GM12892 (cell line): ENCODE measurements at places on chromosomes 6 and 20.
A peak's percentile ranks its signal among the peaks of the same experiment; 100 is the strongest.

GRCh38 chr6:20839630-20840029 lies 305.4 kb downstream of the CDKAL1 start:
- no peak for DNase-seq

- no peak for DNase-seq
These were observed 129.5 kb downstream of the ASCC3 start for GRCh38 chr6:100751590-100751989.

GRCh38 chr6:5378331-5378730 lies 117.0 kb downstream of the FARS2 start:
- no peak for DNase-seq

DNA sequence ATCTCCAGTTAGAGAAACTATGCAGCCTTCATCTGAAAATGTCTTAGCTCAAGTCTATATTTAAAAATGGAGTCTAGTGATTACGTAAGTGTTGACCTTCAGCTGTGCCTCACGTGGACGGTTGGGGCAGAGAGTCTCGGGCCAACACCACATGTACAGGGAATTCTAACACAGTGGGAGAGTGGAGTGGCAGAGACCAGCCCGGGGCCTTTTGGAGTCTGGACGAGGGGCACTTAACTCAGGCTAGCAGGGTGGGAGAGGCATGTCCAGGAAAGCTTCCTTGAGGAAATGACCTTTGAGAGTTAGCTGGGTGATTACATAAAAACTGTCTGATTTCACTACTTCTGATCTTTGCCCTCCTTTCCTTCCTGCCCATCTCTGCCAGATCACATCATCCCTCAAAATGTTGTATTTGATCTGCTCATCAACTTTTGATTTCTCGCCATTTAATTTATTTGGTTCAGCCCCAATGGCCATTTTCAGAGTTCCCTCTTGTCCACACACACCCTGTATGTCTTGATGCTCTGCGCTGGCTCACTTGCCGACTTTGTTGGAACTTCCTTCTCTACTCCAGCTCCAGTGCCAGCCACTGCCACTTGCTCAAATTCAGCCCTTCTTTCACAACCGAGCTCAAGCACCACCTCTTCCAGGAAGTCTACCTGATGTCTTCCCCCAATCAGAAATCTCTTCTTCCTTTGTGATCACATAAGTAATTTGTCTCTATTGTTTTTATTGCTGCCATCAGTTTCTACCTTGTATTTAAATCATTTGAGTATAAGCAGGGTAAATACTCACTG lies 2.6 kb downstream of the ARMC2 start:
- no peak for DNase-seq

- DNase-seq, result no peak
These were observed 124.3 kb upstream of the ATXN1 start for GRCh38 chr6:16885411-16886160.

DNA sequence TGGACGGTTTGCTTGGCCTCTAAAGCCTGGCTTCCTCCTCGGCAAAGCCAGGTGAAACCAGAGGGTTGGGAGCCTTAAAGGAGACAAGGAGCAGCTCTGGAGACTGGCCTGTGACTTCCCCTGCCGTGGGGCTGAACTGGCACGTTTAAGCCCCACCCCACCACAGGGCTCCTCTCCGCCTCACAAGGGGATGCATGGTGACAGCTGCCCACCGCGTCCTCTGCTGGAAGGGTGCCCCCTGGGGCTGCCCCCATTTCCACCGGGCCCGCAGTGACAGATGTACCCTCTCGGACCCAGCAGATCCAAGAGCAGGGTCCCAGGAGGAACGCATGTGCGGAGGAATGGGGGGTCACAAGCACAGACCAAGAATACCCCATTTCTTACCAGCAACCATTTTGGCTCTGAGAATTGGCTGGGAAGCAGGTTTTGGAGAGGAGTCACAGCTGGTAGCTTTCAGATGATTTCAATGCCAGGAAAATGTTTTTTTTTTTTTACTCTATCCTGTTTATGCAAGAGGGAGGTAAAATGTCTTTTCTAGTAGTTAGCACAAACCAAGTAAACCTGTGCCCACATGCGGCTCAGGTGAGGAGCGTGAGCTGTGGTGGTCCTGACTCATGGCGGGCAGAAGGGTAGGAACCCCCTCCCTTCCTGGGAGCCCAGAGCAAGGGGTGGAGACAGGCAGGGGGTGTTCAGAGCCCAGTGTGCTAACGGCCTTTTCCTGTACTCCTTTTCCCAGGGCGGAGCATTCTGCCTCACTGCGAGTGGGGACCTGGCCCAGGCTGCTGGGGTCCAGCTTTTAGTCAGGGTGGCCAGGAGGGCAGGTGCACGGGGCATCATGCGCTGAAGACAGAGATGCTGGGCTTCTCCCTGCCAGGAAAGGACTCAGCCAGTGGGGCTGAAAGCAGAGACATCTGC lies 33.0 kb downstream of the FRMD1 start:
- no peak for DNase-seq

DNA sequence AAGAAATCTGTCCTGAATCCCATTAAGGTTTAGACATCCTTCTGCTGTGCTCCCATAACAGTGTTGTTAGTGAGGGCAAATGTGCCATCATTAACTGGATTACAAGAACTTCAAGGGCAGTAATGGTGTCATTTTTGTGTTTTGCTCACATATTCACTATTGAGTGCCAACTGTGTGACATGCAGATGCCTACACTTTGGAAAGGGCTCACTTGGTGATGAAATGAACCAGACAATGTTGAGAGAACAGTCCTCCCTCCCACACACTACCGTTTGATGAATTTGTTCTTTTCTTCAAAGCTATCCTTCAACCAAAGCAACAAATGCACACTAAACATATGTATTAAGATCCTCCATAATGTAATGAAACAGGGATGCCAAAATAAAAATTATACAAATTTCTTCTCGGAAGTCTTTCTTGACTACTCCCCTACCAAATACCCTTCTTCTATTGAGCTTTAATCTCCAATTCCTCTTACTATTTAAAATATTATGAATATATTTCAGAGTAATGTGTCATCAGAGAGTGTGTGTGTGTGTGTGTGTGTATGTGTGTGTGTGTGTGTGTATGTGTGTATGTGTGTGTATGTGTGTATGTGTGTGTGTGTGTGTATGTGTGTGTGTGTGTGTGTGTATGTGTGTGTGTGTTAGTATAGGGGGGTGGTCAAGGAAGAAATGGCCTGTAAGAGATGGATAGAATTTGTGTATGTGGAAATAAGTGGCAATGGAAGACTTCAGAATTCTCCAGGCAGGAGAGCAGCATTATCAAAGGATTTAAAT lies 92.3 kb upstream of the ENPP5 start:
- DNase-seq, result no peak

- DNase-seq, result no peak
These were observed 2.9 kb downstream of the ZNF184 start for GRCh38 chr6:27470023-27470422.

- peak; percentile 54 for DNase-seq
These were observed 72.9 kb downstream of the SNX5 start for GRCh38 chr20:17895641-17896171.

DNA sequence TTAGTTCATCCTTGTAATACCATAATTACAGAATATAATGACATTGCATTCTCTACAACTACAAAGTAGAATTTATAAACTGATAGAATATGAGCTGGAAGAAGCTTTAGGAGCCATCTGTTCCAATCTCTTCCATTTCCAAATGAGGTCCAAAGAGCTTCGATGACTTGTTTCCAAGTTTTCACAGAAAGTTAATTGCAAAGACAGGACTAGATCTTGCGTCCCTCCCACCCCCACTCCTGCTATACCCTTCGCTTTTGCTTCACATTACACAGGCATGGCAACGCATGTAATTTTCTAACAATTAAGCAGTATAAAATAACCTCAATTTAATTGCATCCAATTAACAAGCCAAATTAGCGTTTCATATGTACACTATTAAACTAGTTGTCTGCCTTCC lies 7.0 kb downstream of the HIVEP2 start:
- DNase-seq, result no peak

DNA sequence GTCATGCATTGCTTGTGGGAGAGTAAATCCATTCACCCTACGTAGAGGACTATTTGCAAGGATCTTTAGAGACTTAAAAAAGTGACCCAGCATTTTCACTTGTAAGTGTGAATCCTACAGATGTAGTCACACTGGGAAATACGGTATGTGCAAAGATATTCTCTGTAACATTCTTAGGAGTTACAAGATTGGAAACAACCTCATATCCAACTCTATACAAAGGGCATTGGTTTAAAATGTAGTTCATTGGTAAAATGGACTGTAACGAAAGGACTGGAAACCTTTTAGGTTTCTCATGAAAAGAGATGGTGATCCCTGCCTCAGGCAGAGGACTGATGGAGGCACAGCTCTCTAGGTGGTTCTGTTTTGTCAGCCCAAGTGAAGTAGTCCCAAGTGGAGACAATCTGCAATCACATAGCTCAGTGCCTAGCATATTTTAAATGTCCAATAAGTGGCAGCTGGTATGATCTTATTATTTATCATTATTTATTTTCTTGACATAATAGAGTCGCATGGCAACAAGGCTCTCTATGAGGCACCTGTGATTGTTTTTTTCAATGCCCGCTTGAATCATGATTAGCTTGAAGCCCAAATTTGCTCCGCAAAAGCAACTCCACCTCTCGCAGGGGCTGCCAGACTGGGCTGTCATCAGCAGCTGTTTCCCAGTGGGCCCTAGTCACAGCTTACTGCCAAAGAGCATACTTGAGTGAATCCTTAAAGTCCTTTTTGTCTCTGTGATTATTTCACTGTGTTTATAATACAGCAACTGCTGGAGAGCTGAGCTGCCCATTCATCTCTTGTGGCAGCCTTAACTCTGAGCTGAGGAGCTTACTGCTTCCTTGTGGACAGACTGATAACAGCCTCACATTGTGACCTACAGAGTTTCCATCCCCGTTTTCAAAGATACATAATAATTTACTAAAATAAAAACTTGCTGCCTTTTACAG lies 19.8 kb upstream of the ENPP1 start:
- DNase-seq, result no peak
